ENCODE measurements at places on chromosomes 2 and 18.

DNA sequence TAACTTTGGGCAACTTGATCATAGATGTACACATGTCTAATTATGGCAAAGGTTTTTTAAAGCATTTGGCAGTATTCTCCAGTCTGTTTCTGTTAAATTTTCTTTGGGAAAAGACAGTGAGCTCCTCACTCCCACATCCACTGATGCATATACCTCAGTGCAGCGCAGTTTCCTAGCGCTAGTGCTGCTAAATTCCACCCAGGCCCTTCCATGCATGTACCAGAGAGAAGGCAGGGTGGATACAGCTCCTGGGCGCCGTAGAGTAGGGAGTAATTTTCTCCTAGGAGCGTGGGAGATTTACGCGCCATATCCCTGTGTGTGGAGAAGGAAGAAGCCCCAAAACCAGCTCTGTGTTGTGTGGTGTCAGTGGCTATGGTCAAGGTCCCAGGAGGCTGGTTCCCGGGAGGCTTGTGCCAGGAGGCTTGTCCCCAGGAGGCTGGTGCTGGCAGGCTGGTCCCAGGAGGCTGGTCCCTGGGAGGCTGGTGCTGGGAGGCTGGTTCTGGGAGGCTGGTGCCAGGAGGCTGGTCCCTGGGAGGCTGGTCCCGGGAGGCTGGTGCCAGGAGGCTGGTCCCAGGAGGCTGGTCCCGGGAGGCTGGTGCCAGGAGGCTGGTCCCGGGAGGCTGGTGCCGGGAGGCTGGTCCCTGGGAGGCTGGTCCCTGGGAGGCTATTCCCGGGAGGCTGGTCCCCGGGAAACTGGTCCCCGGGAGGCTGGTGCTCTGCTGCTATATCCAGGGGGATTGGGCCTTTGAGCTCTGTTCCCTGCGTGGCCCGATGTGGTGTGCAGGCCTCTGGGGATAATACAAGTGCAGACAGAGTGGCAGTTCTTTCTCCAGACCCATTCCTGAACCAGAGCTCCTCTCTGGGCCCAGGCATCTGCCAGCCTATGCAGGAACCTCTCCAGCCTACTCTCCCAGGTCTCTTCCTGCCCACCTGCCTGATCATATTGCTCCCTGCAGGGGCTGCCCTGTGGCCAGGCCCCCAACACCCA, 161.2 kb downstream of the SEPTIN10 start:
- DNase-seq, result no peak

DNA sequence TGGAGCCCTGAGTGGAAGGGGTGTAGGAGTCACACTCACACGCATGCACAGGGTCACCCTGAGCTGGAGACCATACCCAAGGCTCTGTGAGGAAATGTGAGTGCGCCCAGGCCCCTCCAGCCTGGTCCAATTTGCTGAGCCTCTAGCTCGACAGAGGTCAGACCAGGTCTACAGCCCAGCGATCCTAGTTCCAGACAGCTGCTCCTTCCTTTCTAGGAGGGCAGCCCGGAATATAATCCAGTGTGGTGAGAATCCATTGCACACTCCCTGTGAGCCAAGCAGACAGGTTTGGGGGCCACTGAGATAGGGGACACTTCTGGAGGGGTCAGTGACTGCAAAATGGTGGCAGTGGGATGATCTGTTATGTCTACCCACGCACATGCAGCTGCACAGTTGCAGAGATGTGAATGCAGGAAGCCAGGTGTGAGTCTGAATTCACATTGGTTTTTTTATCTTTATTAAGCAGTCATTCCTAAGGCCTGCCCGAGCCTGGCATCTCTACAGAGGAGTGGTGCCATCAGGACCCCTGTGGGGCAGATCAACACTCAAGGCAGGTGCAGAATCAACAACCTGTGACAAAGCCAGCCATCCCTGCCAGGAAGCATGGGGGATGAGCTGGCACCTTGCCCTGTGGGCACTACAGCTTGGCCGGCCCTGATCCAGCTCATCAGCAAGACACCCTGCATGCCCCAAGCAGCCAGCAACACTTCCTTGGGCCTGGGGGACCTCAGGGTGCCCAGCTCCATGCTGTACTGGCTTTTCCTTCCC, at the start of gene GPR148:
GPR148 (plus strand) TSS at position 522 of the 768 bp plus-strand sequence; CDS start at position 604, 82 bp downstream.
- no peak for DNase-seq

- no peak for DNase-seq
Measured at GRCh38 chr2:51079945-51080344, 48.0 kb upstream of the NRXN1 start.

- no peak for DNase-seq
Measured at GRCh38 chr2:176087330-176088047, 3.7 kb upstream of the EVX2 start.

- no peak for DNase-seq
Measured at GRCh38 chr2:74843899-74844298, 10.0 kb downstream of the HK2 start.

- no peak for DNase-seq
Measured at GRCh38 chr2:239339726-239340601, 60.9 kb downstream of the HDAC4 start.

DNA sequence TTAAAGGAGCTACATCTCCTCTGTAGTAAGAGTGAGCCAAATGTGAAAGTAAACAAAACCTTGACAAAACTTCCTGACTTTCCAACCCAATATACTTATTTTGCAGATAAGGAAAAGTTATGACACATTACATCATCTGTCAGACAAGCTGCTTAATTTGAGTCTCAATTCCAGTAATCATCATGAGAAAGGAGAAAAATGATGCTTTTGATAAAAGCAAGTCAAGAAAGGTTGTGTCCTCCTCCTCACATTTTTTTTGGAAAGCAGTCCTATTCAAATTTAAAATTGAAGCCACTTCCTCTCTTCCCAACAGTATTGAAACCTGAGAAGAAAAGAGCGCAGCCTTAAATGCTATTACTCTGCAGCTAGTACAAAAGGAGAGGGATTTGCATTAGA, 519.6 kb downstream of the LRP1B start:
- DNase-seq, result no peak

- DNase-seq, result no peak
Measured at GRCh38 chr2:188291617-188292347, at the start of gene GULP1. Gene GULP1, plus strand, starts transcription at chr2:188291874. Its CDS starts 185,829 bp downstream, at chr2:188477703.

DNA sequence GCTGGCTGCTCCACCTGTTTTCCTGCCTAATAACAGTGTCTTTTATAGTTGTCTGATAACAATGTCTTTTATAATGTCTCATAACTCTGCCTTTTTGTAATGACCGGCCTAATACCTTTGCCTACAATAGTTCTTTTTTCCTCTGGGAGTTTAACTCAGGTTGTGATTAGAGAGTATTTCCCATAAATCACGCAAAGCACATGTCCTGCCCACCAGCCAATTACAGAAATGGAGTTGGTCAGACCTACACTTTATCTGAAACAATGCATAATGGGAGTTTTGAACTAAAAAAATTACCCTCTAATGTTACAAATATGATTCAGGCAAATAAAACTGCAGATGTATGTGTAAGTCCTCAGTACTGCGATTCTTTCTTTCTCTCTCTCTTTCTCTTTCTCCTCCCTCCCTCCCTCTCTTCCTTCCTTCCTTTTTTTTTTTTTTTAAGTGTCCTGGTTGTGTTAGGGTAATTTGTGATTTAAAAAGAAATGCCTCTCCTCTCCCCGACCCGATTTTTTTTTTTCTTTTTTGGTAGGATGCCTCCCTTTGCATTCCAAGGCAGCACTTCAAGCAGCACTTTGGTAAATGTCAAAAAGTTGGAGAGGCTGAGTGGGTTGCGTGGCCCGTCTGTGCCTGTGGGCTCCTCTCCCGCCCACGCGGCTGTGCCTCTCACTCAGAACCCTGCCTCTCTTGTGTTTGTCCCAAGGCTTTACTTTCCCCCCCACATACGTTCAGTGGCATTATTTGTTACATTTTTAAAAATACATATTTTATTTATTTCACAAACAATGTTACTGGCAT, 147.3 kb downstream of the AGAP1 start:
- DNase-seq, result no peak

DNA sequence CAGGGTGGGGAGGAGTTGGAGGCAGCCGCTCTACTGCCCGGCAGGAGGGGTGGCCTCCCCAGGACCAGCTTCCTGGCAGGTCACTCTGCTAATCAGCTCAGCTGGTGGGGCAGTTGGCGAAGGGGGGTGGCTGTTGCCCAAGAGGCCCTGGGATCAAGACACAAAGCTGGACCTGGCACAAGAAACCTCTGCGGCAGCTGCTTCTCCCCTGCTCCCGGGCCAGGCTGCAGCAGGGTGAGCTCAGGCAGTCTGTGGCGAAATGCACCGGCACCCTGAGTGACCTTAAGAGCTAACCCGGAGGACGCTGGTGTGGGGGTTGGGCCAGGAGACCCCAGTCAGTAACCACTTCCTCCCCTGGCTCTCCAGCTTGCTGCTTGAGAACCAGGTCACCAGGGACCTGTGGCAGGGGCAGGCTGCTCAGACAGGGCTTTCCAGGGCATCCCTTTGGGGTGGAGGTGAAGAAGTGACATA, 31.1 kb downstream of the TOGARAM2 start:
- no peak for DNase-seq

- DNase-seq, result no peak
Measured at GRCh38 chr2:120631724-120632123, 103.9 kb upstream of the GLI2 start.

GRCh38 chr2:96962567-96963203, 23.7 kb downstream of the FAM178B start:
- peak; percentile 46 for DNase-seq

- no peak for DNase-seq
Measured at GRCh38 chr18:58525928-58526424, 102.9 kb downstream of the ALPK2 start.

GRCh38 chr2:11534071-11534745, 363 bp downstream of the GREB1 start:
- DNase-seq, result no peak

- no peak for DNase-seq
Measured at GRCh38 chr2:179017773-179018357, 32.1 kb downstream of the CCDC141 start.

DNA sequence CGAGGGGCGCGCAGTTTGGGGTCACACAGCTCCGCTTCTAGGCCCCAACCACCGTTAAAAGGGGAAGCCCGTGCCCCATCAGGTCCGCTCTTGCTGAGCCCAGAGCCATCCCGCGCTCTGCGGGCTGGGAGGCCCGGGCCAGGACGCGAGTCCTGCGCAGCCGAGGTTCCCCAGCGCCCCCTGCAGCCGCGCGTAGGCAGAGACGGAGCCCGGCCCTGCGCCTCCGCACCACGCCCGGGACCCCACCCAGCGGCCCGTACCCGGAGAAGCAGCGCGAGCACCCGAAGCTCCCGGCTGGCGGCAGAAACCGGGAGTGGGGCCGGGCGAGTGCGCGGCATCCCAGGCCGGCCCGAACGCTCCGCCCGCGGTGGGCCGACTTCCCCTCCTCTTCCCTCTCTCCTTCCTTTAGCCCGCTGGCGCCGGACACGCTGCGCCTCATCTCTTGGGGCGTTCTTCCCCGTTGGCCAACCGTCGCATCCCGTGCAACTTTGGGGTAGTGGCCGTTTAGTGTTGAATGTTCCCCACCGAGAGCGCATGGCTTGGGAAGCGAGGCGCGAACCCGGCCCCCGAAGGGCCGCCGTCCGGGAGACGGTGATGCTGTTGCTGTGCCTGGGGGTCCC, at the start of gene ITGA4:
ITGA4 (plus strand) TSS at position 266 of the 620 bp plus-strand sequence; CDS start at position 535, 269 bp downstream.
- DNase-seq, result peak; percentile 67

DNA sequence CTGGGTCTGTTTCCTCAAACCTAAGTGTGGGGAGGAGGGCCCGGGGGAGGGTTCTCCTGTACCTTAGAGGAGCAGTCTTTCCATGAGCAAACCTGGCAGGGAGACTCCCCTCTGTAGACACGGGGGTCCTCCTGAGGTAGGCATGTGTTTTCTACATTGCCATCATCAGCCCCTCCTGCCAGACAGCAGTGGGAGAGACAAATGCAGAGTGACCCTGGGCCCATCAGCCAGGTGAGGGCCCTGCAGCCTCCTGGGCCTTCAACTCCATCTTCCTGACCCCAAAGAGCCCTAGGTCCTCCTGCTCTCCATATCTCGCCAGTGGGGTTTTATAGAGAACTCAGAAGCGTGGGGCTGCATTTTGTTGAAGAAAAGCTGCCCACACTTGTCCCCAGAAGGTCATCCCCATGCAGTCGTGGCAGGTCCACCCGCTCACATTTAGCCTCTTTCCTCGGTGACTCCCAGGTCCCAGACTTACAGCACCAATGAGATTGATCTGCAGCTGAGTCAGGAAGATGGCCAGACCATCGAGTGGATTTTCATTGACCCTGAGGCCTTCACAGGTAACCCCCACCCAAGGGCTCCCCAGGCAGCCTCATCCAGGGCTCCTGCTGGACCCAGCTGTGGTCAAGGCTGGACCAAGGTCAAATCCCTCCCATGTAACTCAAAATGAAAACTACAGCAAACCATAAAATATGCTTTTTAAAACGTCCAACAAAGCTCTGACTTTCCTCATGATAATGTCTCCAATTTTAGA, 2.6 kb downstream of the CHRNG start:
- no peak for DNase-seq

DNA sequence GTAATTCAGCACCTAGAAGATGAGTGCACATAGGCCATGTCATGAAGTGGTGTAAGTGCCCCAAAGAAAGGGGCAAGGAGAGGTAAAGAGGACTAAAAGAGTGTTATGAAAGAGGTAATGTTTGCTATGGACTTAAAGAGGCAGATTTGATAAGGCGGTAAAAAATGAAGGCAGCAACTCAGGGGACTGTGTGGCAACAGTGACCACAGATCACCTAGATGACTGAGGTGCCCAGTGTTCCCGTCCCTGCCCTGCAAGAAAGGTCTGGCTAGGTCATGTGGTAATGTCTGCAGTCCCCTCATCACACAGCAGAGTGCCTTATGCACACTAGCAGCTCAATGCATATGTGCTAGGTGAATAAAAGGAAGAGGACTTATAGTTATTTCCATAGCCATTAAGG, 356.8 kb downstream of the LRRTM1 start:
- no peak for DNase-seq

- DNase-seq, result no peak
Measured at GRCh38 chr2:74576863-74577229, 22.3 kb downstream of the DOK1 start.

- no peak for DNase-seq
Measured at GRCh38 chr2:50591642-50592041, 440.3 kb downstream of the NRXN1 start.

GRCh38 chr2:43011158-43011491, 215.3 kb downstream of the ZFP36L2 start:
- no peak for DNase-seq

- no peak for DNase-seq
Measured at GRCh38 chr2:183579686-183580085, 455.4 kb downstream of the NUP35 start.

DNA sequence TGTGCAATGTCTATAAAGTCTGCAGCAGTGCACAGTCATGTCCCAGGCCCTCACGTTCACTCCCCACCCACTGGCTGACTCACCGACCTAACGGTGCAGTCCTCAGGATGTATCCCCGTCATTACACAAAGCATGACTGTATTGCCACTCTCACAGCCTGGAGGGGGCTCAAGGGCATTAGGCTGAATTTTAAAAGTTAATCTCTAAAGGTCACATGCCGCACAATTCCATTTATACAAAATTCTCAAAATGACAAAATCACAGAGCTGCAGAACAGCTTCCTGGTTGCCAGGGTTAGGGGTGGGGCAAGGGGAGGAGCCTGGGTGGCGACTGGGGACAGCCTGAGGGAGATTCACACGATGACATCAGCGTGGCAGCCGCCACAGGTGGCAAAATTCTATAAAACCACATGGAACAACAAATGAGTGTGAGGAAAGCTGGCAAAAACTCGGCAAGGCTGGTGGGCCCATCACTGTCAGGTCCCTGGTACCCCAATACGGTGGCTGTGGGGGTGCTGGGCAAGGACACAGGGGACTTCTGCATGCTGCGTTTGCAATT, 97.6 kb downstream of the NDUFA10 start:
- DNase-seq, result peak; percentile 58

Measured in activated CD8-positive, alpha-beta memory T cell treated with anti-CD3 and anti-CD28 coated beads for 4 hours (primary cell).